Activated CD8-positive, alpha-beta memory T cell treated with anti-CD3 and anti-CD28 coated beads for 1 hour (primary cell): ENCODE measurements at places on chromosomes 5 and 9.

DNA sequence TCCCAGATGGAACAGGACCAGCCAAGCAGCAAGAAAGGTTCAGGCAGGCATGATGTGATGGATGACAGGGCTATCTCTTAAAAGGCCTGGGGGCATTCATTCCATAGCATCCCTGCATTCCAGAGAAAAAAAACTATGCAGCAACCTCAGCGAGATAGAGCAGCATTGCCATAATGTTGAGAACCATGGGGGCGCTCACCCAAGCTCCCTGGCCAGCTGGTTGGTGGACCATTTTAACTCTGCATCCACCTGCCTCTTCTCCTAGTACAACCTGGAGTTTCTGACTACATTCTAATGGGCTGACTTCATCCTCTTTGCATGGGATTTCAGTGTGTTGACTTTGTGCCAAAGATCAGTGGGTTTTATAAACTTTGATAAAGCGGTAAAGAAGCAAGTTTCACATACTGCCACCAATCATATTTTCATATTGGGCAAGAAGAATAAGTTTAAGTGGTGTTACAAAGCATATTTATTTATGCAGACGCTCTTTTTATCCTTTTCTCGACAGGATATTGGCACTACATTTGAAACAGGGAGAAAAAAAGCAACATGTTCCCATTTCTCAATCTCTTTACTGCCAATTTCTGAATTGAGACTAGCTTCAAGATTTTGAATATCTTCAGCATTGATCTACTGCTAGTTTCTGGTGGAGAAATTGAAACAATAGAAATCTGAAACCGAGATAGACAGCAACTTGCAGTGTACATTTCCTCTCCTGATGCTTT, 378.3 kb upstream of the WWC1 start:
- no peak for DNase-seq

DNA sequence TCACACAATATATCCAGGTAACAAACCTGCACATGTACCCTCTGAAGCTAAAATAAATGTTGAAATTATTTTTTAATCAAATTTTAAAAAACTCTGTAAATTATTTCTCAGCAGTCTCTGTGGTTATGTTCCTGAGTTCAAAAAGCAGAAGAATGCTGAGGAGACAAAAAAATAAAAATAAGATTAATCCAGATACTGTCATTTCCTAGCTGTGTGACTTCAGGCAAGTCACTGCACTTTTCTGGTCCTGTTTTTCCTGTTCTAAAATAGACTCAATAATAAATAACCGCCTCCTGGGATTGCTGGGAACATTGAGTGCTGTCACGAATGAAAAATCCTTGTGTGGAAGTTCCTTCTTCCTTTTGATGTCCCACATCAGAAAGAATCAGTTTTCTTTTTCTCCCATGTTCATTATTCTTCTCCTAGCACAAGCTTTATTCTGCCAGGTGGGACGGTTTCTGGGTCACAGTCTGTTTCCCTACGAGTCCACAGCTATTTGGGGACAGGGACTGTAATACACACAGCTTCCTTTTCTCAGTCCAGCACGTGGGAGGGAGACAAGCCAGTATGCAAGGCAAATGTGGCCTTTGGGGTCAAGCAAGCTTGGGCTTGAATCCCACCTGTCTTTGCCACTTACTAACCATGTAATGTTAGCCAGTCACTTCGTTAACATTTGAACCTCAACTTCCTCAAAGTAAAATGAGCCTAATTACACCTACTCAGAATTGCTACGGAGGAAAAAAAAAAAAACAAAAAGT, 156.9 kb downstream of the TRIM32 start:
- no peak for DNase-seq

DNA sequence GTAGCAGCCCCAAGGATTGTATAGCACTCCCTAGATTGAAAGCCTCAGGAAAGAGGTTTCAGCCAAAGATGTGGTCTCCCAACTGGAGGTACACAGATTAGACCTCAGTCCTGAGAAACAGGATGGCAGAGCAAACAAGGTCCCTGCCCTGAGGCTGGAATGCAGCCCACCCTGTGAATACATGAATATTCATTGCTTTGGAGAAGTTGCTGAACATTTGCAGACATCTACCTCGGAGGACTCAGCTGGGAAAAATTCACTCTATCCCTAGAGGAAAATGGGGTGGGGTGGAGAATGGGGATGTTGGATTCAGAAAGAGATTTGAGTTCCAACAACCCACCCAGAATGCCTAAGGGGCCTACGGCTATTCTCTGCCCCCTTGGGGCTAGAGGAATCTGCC, 129.4 kb downstream of the SLIT3 start:
- DNase-seq: no peak

DNA sequence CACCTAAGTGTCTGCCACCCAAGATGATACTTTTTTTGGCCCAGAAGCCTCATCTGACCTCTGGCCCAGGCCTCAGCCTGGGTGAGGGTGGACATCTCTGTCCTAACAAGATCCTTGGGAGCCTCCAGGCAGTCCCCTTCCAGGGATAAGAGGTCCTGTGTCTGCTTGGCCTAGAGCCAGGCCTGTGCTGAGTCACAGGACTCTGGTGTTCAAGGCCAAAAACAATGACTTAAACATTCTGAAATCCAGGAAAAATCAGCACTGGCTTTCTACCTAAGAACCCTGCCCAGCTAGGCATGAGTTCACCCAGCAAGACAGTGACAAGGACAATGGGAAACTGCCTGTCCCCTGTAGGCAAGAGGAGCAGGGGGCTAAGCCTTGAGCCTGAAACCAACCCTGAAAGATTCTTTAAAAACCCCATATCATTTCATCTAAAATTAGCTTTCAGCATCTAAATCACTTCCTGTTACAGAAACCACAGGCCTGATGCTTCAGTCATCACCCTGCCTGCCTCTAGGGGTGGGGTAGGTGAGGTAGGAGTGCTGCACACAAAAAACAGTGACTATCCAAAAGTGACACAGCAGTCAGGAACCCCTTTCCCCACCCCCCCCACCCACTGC, 29.9 kb downstream of the CSF2 start:
- DNase-seq: peak; percentile 39

DNA sequence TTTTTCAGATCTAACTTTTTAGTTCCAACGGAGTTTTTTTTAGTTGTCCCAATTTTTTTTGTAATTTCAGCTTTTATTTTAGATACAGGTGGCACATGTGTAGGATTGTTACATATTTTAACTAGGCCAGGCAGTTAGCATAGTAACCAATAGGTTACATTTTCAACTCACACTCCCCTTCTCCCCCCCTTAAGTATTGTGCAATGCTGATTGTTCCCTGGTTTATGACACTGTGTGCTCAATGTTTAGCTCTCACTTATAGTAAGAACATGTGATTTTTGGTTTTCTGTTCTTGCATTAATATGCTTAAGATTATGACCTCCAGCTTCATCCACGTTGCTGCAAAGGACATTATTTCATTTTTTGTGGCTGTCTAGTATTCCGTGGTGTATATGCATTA, 503.2 kb downstream of the CDH9 start:
- DNase-seq: no peak

- DNase-seq: no peak
These were observed 145.5 kb downstream of the ERCC6L2 start for GRCh38 chr9:96020792-96021550.

GRCh38 chr9:38278931-38279679, 113.4 kb upstream of the ALDH1B1 start:
- no peak for DNase-seq

GRCh38 chr5:57818397-57818796, 335.8 kb upstream of the ACTBL2 start:
- no peak for DNase-seq

DNA sequence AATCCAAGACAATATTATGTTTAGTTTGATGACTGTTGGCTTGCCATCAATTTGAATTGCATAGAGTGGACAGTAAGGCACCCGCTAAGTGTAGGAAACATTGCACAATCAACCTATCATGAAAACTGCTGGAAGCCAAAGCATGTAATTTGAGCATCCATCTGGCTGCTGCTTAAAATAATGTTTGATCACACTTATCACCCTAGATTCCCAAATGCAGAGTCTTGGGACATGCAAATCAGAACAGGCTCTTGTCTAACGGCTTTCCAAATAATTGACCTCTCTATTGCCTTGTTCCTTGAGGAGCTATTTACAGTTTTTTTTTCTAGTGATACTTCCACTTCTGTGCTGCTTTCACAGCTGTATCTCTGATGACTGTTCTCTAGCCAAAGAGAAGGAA, 342.1 kb downstream of the PRR16 start:
- no peak for DNase-seq

DNA sequence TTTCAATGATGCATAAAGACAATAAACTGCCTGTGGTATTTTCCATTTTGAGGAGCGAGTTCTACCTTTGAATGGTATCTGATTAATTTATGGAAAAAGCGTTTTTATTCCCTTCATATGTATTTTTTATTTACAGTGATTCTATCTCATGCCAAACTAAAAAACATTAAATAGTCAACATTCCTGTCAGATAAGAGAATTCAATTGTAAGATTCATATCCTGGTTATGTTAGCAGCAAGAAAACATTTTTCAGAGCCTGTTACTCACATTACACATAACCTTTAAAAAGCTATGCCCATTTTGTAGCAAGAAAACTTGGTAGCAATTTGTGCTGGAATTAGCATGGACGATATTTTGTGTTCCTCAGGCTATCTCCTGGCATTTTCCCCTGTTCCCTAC, 55.1 kb upstream of the PRLR start:
- DNase-seq: no peak

GRCh38 chr5:76180814-76181805, 97.9 kb downstream of the SV2C start:
- DNase-seq: no peak

- DNase-seq: no peak
These were observed 138.2 kb downstream of the PDZD2 start for GRCh38 chr5:31776976-31777651.

- DNase-seq: no peak
These were observed 2.0 kb upstream of the PTGR1 start for GRCh38 chr9:111601237-111602018.

DNA sequence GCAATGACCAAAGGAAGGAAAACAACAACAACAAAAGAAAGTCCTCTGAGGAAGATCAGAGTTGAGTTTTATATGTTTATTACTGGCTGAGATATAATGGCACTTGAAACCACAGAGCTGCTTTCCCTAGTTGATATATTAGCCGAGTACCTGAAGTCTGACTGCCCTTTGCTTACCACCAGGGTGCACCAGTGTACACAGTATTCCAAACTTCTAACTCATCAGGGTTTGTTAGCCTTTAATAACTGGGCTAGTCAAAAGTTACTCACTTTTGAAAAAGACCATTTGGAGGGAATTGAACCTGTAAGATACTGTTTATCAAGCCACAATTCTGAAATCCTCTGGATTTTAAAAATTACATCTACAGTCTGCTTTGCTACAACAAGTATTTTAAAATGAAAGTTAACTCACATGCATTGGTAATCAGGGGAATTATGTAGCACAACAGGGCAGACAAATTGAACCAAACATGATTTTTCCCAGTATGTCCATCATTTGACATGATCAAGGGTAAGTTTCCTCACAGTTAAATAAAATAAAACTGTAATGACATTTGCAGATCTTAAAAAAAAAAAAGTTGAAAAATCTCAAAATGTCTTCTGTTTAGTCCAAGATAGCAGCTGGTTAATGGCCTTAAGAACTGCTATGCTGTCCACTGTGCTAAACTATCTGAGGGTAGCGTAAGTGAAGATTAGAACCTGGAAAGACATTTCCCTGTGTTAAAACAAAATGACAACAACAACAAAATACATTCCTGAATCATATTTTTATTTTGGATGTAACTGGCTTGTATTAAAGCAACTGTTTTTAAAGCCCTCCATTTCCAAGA, 57.3 kb upstream of the C6 start:
- DNase-seq: no peak

- DNase-seq: no peak
These were observed 10.3 kb upstream of the DHFR start for GRCh38 chr5:80665057-80665456.

- DNase-seq: no peak
These were observed 900.0 kb upstream of the CDH10 start for GRCh38 chr5:25544652-25545249.
